Stimulated activated CD4-positive, alpha-beta T cell treated with anti-CD3 and anti-CD28 coated beads, Interleukin-4, amount 100 ng/mL, for 24 hours (primary cell): ENCODE measurements at places on chromosomes 7 and 10.
A peak's percentile ranks its signal among the peaks of the same experiment; 100 is the strongest.

GRCh38 chr7:108724251-108725100 is 154.8 kb downstream of the DNAJB9 start:
- no peak for DNase-seq

- DNase-seq = no peak
Observed at GRCh38 chr10:133529576-133529946, 2.4 kb downstream of the CYP2E1 start.

DNA sequence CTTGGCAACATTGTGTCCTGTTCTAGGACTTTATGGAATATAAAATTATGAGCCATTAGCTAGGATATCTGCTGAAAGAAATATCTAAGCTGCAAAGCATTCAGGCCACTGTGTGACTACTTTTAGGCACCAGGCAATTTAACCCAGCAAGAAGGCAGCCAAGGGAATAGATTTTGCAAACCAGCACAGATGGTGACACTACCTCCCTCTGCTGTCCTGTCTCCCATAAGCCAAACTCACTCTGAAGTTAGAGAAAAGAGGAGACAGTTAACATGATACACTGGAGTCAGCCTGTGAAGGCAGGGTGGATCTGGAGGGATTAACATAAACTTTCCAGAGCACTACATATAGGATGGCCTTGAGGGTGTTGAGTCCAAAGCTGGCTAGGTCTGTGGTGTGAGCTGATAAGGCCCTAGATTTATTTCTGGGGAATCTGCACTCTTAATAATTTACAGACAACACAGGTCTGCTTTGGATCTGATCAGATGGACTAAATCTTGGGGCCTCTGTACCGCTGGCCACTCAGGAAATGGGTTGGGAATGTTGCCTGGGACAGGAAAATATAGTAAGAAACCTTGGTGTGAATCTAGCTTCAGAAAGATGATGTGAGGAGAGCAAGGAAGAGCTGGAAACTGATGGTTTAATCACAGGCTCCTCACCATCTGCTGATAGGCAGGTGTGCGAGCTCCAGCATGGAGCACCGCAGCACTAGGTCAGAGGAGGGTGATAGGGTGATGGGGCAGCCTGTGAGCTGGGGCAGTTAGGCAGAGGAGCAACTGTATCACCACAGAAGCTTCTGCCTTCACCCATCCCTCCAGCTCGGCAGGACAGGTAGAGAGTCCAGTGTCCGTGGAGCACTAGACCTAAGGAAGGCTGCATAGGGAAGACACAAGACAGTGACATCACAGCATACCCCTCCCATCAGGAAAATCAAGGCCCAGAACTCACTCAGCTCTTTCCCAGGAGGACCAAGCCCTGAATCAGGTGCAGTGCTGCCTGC is 229.9 kb upstream of the PRSS1 start:
- no peak for DNase-seq

DNA sequence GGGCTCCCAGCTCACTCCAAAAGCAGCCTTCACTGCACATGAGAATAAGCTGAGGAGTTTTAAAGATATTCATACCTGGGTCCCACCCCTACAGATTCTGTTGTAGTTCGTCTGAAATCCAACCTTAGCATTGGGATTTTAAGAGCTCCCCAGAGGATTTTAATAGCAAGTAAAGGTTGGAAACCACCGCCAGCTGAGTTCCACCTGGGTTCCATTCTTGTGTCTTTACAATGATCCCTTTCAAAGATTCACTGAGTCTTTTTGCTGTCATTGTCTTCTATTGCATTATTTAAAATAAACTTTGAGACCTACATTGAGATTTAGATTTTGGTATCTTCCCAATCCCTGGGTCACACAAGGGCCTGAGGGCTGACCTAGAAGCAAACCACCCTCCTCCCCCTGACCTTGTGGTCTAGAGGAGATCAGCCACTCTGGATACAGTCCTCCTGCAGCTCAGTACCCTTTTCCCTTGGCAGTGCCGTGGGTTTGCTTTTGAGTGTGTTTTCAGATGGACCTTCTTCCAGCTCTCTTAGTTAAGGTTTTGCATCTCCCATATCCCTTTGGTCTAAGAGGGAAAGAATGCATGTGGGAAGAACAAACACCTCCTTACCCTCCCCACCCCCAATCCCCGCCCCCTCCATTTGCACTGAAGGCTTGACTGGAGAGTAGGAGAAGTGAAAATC is 22.6 kb upstream of the SIRT1 start:
- DNase-seq = no peak

DNA sequence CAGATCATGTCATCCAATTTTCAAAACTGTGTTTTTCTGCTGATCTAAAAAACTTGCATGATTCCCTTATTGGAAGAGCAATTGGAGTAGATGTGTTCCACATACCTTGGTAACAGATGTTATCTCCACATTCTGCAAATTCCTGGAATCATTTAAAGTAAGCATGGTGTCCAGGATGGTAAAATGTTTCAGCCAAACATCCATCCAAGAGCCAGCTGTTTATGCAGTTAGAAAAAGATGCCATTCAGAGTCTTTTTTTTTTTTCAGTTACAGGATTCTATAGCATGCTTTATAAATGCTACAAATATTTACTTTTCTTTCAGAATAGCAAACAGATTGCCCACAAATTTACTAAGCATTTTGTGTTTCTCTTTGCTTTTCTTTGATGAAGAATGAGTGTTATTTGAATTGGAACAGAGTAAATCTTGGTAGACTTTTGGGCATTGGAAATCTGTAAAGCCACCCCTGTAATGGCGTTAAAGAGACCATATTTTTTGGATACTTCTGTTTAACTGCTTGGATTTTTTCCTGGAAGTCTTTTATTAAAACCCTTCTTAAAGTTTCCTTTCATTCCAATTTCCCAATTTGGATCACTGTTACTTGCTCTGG is 149.8 kb downstream of the GNAT3 start:
- DNase-seq = no peak

GRCh38 chr7:101177644-101178043 is 2.4 kb downstream of the NAT16 start:
- DNase-seq = no peak

DNA sequence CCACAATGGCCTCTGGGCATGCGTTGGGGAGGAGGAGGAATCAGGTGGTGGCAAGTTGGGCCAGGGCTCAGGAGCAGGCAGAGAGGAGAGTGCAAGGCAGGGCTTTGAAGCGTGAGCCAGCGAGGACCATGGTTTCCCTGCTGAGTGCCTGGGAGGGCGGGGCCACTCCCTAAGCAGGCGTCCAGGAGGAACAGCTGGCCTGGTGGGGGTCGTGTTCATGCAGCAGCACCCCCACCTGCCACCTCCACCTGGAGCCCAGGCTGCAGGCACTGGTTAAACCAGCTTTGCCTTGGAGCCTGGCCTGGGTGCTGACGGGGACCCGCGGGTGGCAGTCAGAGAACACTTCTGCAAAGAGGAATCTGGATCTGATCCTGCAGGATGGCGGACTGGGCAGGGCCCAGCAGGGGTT is 24.2 kb upstream of the AQP1 start:
- no peak for DNase-seq

- no peak for DNase-seq
Observed at GRCh38 chr7:16916105-16916639, 34.4 kb upstream of the AGR3 start.

- no peak for DNase-seq
Observed at GRCh38 chr7:94632338-94633013, 23.5 kb downstream of the SGCE start.

DNA sequence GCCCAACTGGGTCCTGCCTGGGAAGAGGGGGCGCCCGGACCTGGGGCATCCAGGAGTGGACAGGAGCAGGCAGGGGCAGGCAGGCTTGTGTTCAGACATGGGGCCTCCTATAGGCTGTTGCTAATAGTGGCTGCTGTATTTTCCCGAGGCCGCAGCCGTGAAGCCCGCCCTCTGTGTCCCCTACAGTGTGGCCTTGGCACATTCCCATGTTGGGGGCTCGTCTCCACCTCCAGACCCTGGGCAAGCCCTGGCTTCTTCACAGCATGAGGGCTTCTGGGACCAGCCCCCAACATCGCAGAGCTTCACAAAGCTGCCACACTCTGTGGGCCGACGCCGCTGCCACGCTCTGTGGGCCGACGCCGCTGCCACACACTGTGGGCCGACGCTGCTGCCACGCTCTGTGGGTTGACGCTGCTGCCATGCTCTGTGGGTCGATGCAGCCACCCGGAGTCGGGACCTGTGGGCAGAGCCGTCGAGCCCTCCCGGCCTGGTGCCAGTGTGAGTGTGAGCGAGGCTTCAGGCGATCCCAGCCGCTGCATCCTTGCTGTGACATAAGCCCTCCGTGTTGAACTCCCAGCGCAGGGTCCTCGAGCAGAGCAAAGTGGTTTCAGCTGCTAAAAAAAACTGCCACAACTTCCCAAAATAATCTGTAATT is 109.0 kb downstream of the INPP5A start:
- no peak for DNase-seq

DNA sequence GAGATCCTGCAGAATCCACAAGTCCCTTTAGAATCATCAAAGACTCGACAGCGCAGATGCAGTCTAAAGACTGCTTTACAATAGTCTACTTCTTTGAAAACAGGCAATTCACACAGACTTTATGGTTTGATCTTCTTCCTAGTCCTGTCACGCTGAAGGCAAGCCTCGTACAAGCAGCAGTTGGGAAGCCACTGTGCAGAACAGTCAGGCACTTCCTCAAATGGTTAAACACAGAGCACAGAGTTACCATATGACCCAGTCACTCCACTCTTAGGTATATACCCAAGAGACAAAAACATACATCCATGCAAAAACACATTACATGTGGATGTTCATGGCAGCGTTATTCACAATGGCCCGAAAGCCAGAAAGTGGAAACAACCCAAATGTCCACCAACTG is 41.4 kb downstream of the LRRC20 start:
- no peak for DNase-seq

GRCh38 chr10:66521506-66521905 is 404.3 kb upstream of the LRRTM3 start:
- DNase-seq = no peak

DNA sequence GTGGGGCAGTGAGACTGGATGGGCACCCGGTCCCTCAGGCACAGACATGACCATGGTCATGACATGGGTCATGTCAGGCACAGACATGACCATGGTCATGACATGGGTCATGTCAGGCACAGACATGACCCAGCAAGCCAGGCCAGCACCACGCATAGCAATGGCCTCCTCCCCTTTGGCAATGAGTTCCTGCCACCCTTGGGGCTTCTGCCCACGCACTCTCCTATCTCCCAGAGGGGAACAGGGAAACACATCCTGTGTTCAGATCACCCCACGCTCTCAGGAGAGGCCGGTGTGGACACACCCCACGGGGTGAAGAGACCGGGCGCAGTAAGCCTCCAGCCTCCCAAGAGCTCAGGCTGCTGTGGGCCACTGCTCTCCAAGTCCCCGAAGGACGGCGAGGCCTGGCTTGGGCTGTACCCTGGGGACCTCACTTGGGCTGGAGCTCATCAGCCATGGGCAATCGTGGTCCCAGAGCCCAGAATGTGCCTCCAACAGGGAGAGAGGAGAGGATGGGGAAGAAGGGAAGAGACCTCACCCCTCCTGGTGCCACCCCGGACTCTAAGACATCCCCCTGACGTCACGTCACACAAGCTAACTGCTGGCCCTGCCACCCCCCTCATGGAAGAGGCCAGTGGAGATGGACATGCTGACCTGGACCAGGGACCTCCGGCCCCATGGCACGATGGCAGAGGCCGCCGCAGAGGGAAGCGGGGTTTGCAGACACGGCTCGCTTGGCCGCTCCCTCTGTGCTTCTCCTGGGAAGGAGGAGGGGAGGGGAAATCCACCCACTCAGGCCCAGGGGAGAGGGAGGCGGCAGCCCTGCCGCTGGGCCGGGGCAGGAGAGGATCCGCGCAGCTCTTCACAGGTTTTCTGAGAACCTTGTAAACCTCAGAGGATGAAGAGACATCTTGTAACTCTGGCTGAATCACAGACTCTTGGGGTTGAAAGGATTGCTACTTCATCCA is 269.6 kb downstream of the ELFN1 start:
- DNase-seq = no peak

DNA sequence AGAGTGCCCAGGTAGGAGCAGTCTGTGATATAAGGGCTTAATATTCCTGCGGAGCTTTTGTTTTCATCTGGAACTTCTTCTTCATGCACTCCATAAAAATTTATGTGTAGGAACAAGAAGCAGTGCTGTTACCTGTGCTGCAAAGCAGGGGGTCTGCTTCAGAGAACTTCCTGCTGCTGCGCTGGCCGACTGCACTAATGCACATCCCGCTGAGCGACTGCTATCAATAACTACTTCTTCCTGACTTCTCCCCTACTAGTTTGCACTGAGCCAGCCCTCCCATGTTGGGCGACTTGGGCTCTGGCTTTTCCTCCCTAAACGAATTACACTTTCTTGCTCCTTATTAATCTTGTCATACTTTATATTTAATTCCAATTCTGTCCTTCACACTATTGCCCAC is 150.3 kb downstream of the NEBL start:
- no peak for DNase-seq

GRCh38 chr10:121577568-121577967 is 20.7 kb downstream of the FGFR2 start:
- DNase-seq = no peak

DNA sequence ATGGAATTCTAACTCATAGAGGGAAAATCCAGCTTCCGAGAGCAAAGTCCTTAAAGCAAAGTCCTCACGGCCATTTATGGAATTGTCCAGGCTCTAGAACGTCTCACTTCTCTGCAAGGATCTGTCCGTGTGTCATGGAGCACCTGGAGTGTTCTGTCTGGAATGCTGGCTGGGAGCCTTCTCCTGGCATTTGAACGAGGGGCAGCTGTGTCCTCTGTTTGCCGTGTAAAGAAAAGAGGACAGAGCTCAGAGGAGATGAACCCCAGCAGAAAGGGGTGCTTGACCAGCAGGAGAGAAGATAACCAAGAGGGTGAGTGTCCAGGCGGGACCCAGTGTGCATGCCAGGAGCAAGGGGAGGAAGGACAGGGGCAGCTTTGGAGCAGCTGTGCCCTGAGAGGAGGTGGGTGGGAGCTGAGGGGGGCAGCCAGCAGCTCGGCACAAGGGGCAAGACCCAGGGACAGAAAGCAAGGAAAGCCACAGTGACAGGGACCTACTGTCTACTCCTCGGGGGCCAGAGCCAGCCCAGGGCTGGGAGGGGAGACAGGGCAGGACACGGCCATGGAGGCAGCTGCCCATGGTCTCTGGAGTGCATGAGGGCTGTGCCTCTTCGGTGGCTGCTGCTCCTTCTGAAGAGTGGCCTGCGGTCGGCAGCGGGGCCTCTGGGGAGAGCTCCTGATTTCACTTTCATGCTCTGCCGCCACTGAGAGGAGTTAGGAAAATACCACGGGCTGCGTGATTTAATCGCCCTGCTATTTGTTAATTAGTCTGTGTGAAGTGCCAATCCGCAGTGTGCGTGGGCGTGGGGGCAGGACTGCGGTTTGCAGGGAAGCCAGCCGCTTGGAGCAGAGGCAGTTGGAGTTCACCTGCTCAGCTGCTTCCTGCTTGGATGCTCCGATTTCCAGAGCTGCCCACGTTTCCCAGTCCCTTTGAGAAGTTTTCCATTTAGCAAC is 149.3 kb upstream of the SHH start:
- DNase-seq = peak; percentile 30
